ENCODE measurements at places on chromosomes 1 and 21.

- no peak for DNase-seq
Measured at GRCh38 chr1:198340139-198340538, 183.3 kb downstream of the NEK7 start.

DNA sequence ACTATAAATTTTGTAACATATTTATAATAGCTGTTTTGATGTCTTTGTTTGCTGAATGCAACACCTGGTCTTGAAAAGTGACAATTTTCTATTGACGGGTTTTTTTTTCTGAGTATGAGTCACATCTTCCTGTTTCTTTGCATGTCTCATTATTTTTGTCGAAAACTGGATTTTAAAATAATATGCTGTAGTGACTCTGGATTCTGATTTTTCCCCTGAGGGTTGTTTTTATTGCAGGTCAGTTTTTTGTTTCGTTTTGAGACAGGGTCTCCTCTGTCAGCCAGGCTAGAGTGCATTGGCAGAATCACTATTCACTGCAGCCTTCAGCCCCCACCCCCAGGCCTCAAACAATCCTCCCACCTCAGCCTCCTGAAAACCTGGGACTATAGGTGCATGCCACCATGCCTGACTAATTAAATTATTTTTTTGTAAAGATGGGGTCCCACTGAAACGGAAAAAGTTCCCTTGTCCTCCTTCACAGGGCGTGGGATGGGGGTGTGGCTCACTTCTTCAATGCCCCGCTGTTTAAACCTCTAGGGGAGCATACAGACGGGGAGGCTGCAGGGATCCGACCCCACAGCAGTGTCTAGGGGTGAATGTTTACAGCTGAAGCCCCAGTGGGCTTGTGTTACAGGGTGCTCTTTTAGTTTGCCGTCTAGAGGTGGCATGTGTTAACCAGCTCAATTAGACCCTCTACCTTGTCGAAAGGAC is 11.3 kb upstream of the PPIE start:
- DNase-seq = no peak

DNA sequence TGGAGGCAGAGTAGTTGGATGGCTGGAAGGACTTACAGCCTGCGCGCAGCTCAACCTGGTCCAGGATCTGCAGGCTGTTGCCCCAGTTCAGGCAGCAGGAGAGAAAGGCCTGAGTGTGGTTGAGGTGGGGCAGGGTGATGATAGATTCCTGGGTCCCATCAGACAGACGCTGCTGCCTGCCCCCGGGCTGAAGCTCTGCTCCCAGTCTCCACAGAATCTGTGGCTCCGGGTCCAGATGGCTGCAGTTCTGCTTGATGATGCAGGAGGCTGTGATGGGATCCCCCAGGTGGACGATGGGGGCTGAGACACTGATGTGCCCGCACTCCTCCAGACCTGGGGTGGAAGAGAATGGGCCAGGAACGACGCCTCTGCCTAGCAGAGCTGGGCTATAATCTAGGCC is 7.4 kb downstream of the CSF3R start:
- no peak for DNase-seq

DNA sequence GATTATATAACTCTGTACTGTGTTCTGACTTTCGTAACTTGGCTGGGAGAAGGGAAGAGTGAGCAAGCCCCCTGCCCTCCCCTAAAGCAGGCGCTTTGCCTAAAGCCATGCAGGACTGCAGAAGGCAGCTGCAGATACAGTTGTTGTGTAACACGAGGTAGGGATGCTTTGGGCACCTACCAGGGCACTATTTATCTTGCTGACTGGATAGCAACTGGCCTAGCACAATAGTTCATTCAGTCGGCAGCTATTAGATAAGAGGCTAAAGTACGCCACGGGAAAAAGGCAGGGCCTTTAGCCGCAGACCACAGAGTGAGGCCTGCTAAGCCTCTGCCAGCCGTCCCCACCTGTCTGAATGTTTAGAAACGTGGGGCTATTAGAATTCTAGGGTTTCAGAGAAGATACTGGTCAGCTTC is 80.9 kb downstream of the TTC3 start:
- DNase-seq = no peak

- no peak for DNase-seq
Measured at GRCh38 chr1:176626572-176627061, 163.6 kb downstream of the PAPPA2 start.
